ENCODE measurements at places on chromosomes 3 and 15. TPM values are rescaled to one million over a fixed set of nuclear protein-coding genes. Genes with fewer than 3 reads are reported as not detected.

- DNase-seq: no peak
These were observed 51.9 kb downstream of the BBX start for GRCh38 chr3:107574650-107575049.

GRCh38 chr15:100704281-100705055, 102.1 kb downstream of the ASB7 start:
- DNase-seq: no peak

GRCh38 chr3:138367326-138367850, 19.0 kb downstream of the MRAS start:
- no peak for DNase-seq

DNA sequence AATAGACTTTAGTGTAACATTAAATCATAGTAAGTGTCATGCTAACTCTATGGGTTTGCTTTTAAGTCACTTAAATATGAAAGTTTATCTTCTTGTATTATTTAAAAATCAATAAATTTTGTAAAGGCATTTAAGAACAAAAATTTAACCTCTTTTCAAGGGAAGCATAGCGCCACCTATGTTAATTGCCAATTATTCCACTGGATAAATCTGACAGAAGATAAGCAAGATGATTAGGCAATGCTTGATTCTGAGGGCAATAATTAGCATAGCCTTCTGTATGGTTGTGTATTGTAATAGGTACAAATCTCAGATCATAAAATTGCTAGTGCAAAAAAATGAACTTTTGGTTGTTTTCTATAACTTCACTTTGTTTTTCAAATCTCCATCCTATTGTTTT, 560.1 kb downstream of the GRM7 start:
- no peak for DNase-seq

GRCh38 chr3:48013288-48013980, 2.8 kb downstream of the MAP4 start:
- DNase-seq: no peak

DNA sequence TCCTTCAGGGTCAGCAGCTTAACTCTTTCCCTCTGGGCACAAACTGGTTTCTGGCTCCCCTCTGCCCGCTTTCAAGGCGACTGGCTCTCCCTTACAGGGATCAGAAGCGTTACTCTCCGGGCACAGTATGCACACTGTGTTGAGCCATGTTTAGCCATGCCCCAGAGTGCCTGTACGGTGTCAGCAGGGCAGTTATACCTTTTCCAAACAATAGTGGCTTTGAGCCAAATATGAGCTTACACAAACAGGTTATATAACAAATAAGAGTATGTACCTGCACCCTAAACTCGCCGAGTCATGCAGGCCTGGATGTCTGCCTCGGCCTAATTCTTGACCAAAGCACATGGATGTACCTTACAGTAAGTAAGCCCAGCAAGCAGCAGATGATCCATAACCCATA, 175.6 kb upstream of the ANKRD28 start:
- no peak for DNase-seq

DNA sequence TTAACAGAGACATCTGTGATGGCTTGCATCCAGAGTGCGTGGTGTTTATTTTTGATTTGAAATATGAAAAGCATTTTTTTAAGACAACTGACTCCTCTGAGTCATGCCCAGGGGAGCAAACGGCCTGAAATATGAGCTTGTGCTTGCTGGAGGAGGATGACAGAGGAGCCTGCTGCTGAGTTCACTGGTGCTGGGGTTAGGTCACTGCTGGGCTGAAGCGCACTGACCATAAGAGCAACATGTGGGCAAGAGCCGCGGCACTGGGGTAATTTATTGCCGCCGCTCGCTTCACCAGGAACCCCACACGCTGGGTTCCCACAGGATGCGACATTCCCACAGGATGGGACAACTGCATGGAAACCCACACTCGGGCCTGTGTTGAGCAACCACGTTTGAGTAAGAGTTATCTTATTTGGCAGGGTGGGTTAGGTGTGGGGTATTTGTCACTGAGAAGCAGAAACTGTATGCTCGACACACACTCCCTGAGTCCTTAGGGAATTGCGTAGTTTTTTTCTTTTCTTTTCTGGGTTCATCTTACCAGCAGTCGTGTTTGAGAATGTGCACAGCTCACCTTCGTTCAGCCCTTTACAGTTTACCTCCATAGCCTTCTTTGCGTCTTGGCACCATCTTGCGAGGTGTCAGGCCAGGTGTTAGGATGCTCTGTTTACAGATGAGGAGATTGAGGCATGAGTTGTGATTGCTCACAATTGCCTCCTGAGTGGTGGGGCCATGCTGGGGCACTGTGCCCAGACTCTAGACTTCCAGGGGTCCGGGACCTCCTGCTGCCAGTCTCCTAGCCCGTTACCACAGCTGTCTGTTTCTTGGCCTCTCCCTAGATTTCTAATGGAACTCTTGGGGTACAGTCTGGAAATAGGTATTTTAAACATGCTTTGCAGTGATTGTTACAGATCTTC, 60.4 kb downstream of the SMAD3 start:
- no peak for DNase-seq

GRCh38 chr3:113277414-113277813, 66.1 kb downstream of the BOC start:
- DNase-seq: no peak

GRCh38 chr3:141840737-141841544, 35.5 kb upstream of the ATP1B3 start:
- no peak for DNase-seq

GRCh38 chr15:70214276-70214675, 116.6 kb upstream of the TLE3 start:
- DNase-seq: no peak

- no peak for DNase-seq
These were observed 1.3 kb upstream of the RFX7 start for GRCh38 chr15:56244811-56245576.

DNA sequence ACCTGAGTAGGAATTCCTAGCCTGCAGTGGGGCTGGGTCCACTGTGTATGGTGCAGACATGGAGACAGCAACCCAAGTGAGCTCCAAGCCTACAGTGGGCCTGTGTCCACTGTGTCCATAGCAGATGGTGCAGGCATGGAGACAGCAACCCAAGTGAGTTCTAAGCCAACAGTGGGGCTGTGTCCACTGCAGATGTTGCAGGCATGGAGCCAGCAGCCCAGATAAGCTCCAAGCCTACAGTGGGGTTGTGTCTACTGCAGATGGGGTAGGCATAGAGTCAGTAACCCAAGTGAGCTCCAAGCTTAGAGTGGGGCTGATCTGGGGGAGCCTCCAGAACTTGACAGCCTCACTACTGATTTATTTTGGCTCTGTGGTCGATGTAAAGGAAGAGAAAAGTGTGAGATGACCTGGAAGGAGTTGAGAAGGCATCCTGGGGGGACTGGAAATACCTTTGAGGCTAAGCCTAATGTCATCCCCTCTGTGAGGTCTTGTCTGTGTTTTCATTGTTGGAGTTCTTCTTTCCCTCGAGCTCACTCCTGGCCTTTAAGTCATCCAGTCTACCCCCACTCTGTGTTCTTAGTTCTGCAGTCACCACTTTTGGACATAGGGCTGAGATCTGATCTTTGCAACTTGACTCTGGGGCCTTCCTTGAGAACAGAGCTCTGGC, 22.4 kb upstream of the IL16 start:
- DNase-seq: no peak

The PROS1 gene
- polyA plus RNA-seq: 42.5 TPM

The MLF1 gene
- polyA plus RNA-seq: 65.4 TPM

The DNASE1L3 gene
- 19.7 TPM for polyA plus RNA-seq

The NR2E3 gene
- 0.62 TPM for polyA plus RNA-seq

The PLSCR2 gene
- polyA plus RNA-seq: 1.1 TPM
